ENCODE measurements at places on chromosomes 12 and 14. TPM values are rescaled to one million over a fixed set of nuclear protein-coding genes. Genes with fewer than 3 reads are reported as not detected.

- no peak for DNase-seq
These were observed 362 bp upstream of the ACYP1 start for GRCh38 chr14:75064205-75064567.

- DNase-seq: no peak
These were observed 7.3 kb upstream of the RNASE1 start for GRCh38 chr14:20809917-20810316.

DNA sequence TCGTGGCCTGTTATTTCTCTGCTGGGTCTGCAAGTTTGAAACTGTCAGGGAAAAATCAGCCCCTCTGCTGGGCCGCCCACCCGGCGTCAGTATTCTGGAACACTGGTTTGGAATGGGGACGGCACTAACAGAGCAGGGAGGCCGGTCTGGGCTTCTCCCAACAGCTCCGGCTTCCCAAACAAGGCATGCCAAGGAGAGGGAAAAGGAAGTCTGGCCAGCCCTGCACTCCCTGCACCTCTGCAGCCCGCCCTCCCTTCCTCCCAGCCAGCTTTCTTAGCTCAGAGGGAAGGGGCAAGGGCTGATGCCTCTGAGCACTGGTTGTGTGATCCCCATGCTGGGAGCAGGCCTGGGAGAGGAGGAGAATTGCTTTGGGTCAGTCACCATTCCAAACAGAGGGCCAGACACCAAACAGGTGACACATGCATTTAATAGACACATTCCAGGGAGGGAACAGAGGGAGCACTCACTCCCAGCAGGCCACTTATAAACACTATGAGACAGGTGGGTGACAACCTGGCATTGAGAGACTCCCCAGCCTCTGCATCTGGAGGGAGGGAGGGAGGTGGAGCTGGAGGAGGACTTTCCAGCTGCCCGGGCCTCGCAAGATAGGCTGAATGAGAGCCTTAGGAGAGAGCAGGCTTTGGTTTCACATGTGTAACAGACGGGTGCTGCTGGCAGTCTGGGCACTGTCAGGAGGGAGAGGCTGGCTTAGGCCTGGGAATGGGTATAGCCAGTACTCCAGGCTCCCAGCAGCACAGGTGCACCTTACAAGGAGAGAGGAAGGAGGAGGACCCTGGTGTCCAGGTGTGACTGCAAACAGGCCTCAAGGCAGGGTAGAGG, 10.3 kb downstream of the KRT75 start:
- no peak for DNase-seq

DNA sequence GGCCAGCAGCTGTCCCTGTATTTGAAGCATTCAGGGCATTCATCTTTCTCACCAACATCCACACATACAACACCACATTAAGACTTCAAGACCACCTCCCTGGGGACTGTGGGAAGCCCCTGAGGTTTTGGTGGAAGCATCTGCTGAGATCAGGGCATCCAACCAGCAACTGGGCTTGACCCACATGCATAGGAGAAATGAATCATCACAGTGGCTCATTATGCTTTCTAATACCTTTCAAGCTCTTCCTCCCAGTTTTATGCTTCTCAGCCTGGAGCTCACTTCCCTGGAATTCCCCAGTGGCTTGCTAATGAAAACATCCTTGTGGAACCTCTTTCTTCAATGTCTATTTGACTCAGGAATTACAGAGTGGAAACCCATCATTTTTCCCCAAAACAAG, 21.4 kb upstream of the CMKLR1 start:
- no peak for DNase-seq

- no peak for DNase-seq
These were observed 1.0 kb downstream of the IGFBP6 start for GRCh38 chr12:53098354-53098981.

DNA sequence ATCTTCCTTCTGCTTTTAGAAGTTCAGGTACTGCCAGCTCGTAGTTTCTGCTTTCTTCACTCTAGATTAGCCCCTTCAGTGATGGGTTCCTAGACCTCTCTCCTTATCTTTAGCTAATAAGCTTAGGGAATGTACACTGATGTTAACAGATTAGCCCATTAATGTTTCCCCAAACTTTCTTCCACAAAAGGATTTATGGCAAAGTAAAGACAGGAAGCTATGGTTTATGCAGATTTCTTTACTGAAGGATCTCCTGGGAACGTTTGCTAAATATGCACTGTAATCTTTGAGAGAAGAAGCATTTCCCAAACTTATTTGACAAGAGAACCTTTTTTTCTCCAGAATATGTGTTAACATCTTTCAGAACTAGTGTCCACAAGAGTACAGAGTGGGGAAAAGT, 4.2 kb downstream of the SOCS4 start:
- DNase-seq: no peak

GRCh38 chr14:59200195-59200594, 11.7 kb downstream of the DAAM1 start:
- no peak for DNase-seq

DNA sequence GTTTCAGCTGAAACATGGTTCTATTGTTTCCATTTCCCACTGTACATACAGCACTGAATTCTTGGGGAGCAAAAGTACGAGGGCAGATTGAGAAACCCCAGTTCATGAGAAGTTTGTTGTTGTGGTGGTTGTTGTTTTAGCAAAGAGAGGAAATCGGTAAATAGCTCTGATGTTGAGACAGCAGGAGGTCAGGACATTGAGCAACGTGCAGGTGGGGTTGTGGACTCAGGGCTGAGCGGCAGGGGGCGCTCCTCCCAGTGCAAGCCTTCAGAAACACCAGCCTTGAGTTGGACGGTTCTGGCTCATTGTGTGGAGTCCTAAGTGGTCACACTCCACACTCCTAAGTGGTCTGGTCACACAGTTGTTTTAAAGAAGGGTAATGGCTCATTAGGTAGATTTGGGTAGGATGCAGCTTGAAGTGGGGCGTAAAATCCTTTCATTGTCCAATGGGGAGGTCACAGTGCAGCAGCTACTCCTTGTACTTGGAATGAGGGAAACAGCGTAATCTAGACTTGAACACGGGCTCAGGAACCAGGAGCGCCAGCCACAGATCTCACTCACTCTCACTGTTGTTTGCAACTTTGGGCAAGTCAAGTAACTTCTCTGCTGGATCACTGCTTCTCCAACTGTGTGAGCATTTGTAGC, 14.5 kb upstream of the PWP1 start:
- peak; percentile 52 for DNase-seq

DNA sequence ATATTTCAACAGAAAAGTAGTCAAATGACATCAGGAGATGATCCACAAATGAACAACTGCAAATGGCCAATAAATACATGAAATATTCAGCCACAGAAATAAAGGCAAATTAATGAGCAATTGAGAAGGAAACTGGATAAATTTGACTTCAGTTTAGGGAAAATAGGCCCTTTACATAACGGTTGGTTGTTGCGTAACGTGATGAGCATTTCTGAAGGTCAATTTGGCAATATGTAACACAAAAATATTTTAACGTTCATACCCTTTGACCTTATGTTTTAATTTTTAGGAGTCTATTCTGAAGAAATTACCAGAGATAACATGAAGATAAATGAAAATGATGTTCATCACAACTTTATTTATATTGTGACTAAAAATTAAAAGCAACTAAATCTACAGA, 14.7 kb upstream of the MSRB3 start:
- DNase-seq: no peak

GRCh38 chr12:130700492-130701401, 15.4 kb downstream of the RIMBP2 start:
- no peak for DNase-seq

GRCh38 chr12:47740606-47741339, 15.5 kb upstream of the ENDOU start:
- no peak for DNase-seq

DNA sequence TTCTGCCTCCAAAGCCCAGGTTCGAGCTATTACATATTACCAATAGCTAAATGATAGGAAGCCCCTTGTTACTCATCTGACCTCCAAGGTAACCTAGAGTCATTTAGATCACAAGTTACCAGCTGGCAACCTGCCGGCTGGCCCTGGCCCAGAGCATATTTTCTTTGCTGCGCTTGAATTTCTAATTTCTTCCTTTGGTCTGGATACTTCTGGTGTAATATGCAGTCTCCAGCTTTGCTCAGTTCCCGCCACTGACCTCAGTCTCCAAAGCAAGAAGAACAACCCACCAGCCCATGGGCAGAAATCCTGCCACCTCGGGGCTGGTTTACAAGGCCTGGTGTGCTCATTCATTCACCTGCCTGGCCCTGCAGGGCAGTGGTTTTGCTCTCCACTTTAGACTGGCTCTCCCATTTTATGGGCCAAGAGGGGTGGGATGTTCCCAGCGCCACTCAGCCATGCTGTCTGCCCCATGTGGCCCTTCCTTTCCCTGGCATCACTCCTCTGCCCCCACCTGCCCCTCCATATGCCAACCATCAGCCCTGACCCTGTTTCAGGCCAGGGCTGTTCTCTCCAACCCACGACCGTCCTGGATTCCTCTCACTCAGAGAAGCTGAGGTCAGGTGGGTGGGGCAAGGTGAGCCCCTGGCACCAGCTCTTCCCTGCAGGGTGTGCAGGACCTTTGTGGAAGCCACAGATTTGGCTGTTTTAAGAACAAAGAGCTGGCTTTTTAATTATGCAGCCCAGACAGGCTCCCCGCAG, 76.0 kb downstream of the PRIMA1 start:
- DNase-seq: no peak

DNA sequence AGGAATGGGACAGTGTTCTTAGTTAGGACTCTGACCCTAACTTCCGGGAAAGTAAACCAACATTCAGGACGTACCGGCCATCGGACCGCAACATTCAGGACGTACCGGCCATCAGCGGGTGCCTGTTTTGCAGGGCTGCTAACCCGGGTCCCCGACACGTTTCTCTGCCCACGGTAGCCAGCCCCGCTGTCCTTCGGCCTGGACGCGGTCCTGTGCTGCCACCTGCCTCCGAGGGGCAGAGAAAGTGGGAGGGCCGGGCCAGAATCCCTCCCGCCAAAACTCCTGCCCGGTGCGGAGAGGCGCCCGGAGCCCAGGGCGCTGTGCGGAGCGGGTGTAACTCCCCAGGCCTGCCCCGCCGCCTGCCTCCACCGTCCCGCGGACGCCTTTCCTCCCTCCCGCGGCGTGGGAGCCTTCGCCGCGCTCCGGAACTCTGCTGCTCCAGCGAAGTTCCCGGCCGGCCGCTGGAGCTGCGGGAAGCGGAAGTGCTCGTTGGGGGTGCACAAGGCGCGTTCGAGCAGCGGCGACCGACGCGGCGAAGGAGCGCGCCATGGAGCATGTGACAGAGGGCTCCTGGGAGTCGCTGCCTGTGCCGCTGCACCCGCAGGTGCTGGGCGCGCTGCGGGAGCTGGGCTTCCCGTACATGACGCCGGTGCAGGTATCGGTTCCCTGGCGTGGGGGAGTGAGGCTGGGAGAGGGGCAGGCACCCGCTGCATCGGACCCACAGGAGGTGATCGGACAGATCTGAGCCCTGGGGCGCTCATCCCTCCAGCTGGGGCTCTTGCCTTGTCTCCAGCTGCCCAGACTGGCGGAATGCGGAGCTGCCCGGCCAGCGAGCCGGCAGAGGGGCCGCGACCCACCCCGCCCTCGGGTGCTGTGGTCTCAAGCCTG, at the start of gene DDX55:
TSS of gene DDX55 (plus strand) at position 498 of the 888 bp plus-strand sequence. CDS start at position 548, 50 bp downstream.
- peak; percentile 88 for DNase-seq

- DNase-seq: no peak
These were observed 78.8 kb downstream of the SEC23A start for GRCh38 chr14:39023939-39024871.

- no peak for DNase-seq
These were observed 44.9 kb upstream of the PLEKHG3 start for GRCh38 chr14:64659366-64659765.

The RNU4-1 gene
- 1,753 TPM for total RNA-seq

The PRKAG1 gene
- 52.5 TPM for total RNA-seq

The CNOT2 gene
- 67.2 TPM for total RNA-seq

The TSPAN9 gene
- total RNA-seq: 0.97 TPM

The SERPINA6 gene
- total RNA-seq: not detected
